ENCODE measurements at places on chromosomes 7 and 10. TPM values are rescaled to one million over a fixed set of nuclear protein-coding genes. Genes with fewer than 3 reads are reported as not detected.

Gene PNLIPRP1
- not detected for polyA plus RNA-seq

Gene PON2
- 2.5 TPM for polyA plus RNA-seq

Gene ADD3
- 384 TPM for polyA plus RNA-seq

- no peak overlapping the region for H3K27ac ChIP-seq
- no peak for DNase-seq
- H3K36me3 ChIP-seq = no peaks in the 10 kb centered on the region
- no peaks in the 10 kb centered on the region for H3K4me1 ChIP-seq
- no peaks in the 10 kb centered on the region for H3K27me3 ChIP-seq
Measured at GRCh38 chr10:27884185-27884641, 114.7 kb downstream of the ODAD2 start.

DNA sequence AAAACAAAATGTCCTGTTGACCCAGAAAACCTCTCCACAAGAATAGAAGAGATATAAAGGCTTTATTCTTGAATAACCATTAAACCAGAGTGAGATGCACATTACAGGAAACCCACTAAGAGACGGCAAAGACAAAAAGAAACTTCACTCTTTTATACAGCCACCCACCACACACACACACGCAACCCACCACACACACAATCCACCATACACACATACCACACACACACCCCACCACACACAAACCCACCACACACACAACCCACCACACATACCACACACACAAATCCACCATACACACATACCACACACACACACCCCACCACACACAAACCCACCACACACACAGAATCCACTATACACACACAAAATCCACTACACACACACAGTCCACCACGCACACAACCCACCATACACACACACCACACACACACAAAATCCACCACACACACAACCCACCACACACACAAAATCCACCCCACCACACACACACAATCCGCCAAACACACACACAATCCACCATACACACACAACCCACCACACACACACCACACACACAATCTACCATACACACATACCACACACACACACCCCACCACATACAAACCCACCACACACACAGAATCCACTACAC is 9.5 kb upstream of the REPIN1 start:
- no peak overlapping the region for H3K27ac ChIP-seq
- no peak for DNase-seq
- H3K27me3 ChIP-seq = no peaks in the 10 kb centered on the region

GRCh38 chr7:101998906-101999240 is 181.4 kb downstream of the CUX1 start:
- H3K27ac ChIP-seq = no peak overlapping the region
- H3K27me3 ChIP-seq = no peaks in the 10 kb centered on the region
- H3K4me1 ChIP-seq = no peaks in the 10 kb centered on the region
- DNase-seq = no peak
- no peaks in the 10 kb centered on the region for H3K36me3 ChIP-seq
- no peak overlapping the region for H3K4me3 ChIP-seq

DNA sequence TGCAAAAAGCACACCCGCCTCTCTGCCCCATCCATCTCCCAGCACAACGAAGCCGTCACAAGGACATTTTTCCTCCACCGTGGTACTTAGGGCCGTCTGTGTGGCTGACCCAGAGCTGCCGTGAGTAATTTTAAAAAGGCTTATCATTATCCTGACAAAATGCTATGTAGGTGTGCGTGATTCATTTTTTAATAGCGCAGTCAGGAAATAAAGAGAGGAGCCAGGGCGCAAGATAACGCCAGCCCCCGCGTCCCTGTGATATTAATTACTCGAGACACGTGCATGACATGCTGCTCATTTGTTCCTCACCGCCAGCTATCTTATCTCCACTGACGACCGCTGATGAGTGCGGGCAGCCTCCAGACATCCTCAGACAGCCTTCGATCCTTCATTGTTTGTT is 332.7 kb upstream of the PFKP start:
- H3K27ac ChIP-seq = no peak overlapping the region
- H3K4me1 ChIP-seq = no peaks in the 10 kb centered on the region
- no peaks in the 10 kb centered on the region for H3K36me3 ChIP-seq

GRCh38 chr7:50529093-50529862 is 35.9 kb downstream of the DDC start:
- H3K27me3 ChIP-seq = peaks cover 8% of the 10 kb centered on the region
- H3K27ac ChIP-seq = no peak overlapping the region
- peaks cover 4% of the 10 kb centered on the region for H3K4me1 ChIP-seq
- H3K36me3 ChIP-seq = no peaks in the 10 kb centered on the region
- H3K4me3 ChIP-seq = no peak overlapping the region

GRCh38 chr7:135769005-135769802 is 20.6 kb upstream of the FAM180A start:
- peaks cover 3% of the 10 kb centered on the region for H3K27me3 ChIP-seq
- H3K36me3 ChIP-seq = no peaks in the 10 kb centered on the region
- no peak for DNase-seq
- H3K4me1 ChIP-seq = no peaks in the 10 kb centered on the region
- H3K27ac ChIP-seq = no peak overlapping the region

Gene ST8SIA6
- polyA plus RNA-seq = 5.6 TPM

GRCh38 chr10:78771260-78771659 is 297.5 kb upstream of the ZMIZ1 start:
- H3K27ac ChIP-seq = no peak overlapping the region
- no peaks in the 10 kb centered on the region for H3K4me1 ChIP-seq

GRCh38 chr7:18715988-18716387 is 220.4 kb downstream of the HDAC9 start:
- no peak overlapping the region for H3K4me3 ChIP-seq
- no peaks in the 10 kb centered on the region for H3K4me1 ChIP-seq
- no peaks in the 10 kb centered on the region for H3K27me3 ChIP-seq
- H3K36me3 ChIP-seq = no peaks in the 10 kb centered on the region

GRCh38 chr7:5270788-5271187 is 12.0 kb upstream of the SLC29A4 start:
- DNase-seq = no peak
- H3K36me3 ChIP-seq = no peaks in the 10 kb centered on the region
- H3K27ac ChIP-seq = no peak overlapping the region
- H3K4me1 ChIP-seq = no peaks in the 10 kb centered on the region
- no peaks in the 10 kb centered on the region for H3K27me3 ChIP-seq
- no peak overlapping the region for H3K4me3 ChIP-seq

GRCh38 chr7:82631998-82632397 is 188.4 kb upstream of the CACNA2D1 start:
- no peaks in the 10 kb centered on the region for H3K27me3 ChIP-seq
- DNase-seq = no peak
- no peak overlapping the region for H3K4me3 ChIP-seq
- H3K27ac ChIP-seq = no peak overlapping the region
- H3K36me3 ChIP-seq = no peaks in the 10 kb centered on the region

DNA sequence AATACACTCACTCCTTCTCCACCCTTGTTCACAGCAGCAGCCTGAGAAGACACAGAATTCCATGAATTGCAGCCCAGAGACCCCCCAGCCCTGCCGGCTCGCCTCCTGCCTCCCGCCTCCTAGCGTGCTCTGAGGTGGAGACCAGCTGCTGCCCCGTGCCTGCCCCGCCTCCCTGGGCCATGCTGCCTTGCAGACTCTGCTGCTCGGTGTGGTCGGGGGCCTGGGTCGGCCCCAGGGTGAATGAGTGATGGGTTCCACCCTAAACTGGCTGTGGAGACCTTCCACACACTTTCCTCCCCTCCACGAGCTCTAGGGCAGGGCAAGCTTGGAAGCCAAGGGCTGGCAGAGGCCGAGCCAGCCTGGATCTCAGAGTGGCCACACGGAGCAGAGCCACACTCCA is 479.3 kb downstream of the DNAJB6 start:
- no peak overlapping the region for H3K4me3 ChIP-seq
- DNase-seq = no peak
- no peaks in the 10 kb centered on the region for H3K4me1 ChIP-seq
- H3K36me3 ChIP-seq = no peaks in the 10 kb centered on the region

Gene NEUROD6
- not detected for polyA plus RNA-seq

Gene SUN3
- polyA plus RNA-seq = not detected

- no peaks in the 10 kb centered on the region for H3K27me3 ChIP-seq
- no peak for DNase-seq
- H3K4me3 ChIP-seq = no peak overlapping the region
- no peaks in the 10 kb centered on the region for H3K4me1 ChIP-seq
- H3K36me3 ChIP-seq = no peaks in the 10 kb centered on the region
- no peak overlapping the region for H3K27ac ChIP-seq
Measured at GRCh38 chr7:120927454-120928103, 23.0 kb upstream of the ING3 start.

Gene NODAL
- not detected for polyA plus RNA-seq

- H3K4me1 ChIP-seq = no peaks in the 10 kb centered on the region
- DNase-seq = no peak
- H3K36me3 ChIP-seq = no peaks in the 10 kb centered on the region
- H3K4me3 ChIP-seq = no peak overlapping the region
Measured at GRCh38 chr10:74255214-74255613, 104.2 kb downstream of the ADK start.

DNA sequence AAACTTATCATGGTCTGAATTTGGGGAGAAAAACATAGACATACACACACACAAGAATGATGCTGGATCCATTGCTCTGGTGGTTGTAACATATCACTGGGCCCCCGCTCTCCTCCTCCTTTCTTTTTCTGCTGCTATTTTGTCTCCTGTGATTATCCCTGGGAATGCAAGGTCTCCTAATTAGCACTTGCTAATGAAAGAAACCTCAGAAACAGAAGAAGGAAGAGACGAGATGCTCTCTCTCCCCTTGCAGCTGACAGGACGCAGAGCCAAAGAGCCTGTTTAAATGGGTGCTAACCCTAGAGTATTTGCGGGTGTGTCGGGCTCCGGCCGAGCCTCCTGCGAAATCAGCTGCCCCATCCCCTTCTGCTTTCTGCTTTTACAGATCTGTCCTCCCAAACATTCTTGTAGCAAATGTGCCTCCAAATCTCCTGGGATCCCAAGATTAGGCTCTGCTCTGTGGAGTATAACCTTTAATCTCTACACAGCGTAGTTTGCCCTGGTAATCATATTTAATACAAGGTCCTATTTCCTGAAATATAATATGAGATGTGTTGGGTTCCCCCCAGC is 81.5 kb downstream of the FRMPD2 start:
- H3K4me1 ChIP-seq = no peaks in the 10 kb centered on the region
- no peak overlapping the region for H3K4me3 ChIP-seq
- H3K27ac ChIP-seq = no peak overlapping the region

Gene UCMA
- polyA plus RNA-seq = not detected

Gene IDI2
- not detected for polyA plus RNA-seq

Gene TMED4
- 74.5 TPM for polyA plus RNA-seq

DNA sequence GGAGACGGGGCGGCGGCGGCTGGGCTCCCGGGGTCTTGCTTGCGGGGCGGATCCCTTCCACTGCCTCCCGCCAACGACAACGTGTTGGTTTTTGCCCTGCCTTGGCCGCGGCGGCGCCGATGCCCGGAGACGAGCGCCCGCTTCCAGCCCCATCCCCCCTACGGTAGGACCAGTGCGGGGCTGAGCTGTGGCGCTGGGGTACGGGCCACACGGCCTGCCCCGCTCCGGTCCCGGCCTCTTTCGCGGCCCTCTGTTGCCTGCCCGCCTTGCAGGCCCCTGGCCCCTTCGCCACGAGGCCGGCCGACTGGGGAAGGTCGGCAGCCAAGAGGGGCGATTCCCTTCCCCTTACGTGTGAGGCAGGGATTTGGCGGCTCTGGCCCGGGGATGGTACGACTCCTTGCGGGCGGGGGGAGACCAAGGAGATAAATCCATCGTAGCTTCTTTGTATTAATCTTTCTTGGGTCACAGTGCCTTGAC is 488 bp downstream of the EIF4H start:
- H3K4me3 ChIP-seq = peak overlapping the region; percentile 98
- peaks cover 54% of the 10 kb centered on the region for H3K4me1 ChIP-seq
- peaks cover 17% of the 10 kb centered on the region for H3K36me3 ChIP-seq
- DNase-seq = peak; percentile 35
- no peaks in the 10 kb centered on the region for H3K27me3 ChIP-seq
- H3K27ac ChIP-seq = peak overlapping the region; percentile 89

Gene SPAM1
- polyA plus RNA-seq = not detected

GRCh38 chr7:157500171-157500960 is 163.6 kb downstream of the DNAJB6 start:
- H3K4me3 ChIP-seq = no peak overlapping the region
- no peak for DNase-seq
- no peaks in the 10 kb centered on the region for H3K36me3 ChIP-seq
- H3K4me1 ChIP-seq = peaks cover 29% of the 10 kb centered on the region

- no peaks in the 10 kb centered on the region for H3K36me3 ChIP-seq
- H3K27ac ChIP-seq = no peak overlapping the region
- H3K27me3 ChIP-seq = no peaks in the 10 kb centered on the region
- no peaks in the 10 kb centered on the region for H3K4me1 ChIP-seq
Measured at GRCh38 chr7:64875658-64876406, 27.2 kb upstream of the ZNF273 start.

DNA sequence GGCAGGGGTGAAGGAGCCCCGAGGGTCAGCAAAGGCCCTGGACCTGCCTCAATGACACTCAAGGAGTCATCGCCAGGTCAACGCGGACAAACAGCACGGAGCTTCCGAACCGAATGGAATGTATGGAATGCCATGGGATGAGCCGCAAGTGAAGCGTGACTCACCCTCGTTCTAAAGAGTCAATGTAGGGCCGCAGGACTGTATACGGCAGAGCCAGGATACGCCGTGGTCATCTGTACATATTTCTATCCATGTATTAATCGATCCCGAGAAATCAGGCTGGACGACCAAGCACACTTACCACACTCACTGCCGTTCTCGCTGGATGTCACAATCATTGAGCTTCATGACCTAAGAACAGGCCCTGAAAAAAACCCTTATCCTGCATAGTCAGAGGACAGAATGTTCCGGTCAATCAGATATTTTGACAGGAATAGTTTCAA is 4.3 kb downstream of the SNX8 start:
- peaks cover 7% of the 10 kb centered on the region for H3K4me1 ChIP-seq
- H3K4me3 ChIP-seq = no peak overlapping the region
- no peak overlapping the region for H3K27ac ChIP-seq
- DNase-seq = no peak
- H3K36me3 ChIP-seq = peaks cover 4% of the 10 kb centered on the region

GRCh38 chr7:94042381-94042780 is 38.2 kb upstream of the BET1 start:
- H3K4me3 ChIP-seq = no peak overlapping the region
- H3K27ac ChIP-seq = no peak overlapping the region
- no peaks in the 10 kb centered on the region for H3K4me1 ChIP-seq
- no peak for DNase-seq
- peaks cover 2% of the 10 kb centered on the region for H3K27me3 ChIP-seq

- no peak overlapping the region for H3K27ac ChIP-seq
- H3K36me3 ChIP-seq = no peaks in the 10 kb centered on the region
- DNase-seq = no peak
- no peak overlapping the region for H3K4me3 ChIP-seq
Measured at GRCh38 chr10:76786504-76787072, 851.0 kb downstream of the KCNMA1 start.

All from CD4-positive, CD25-positive, alpha-beta regulatory T cell (primary cell).